Femur (tissue), 1 donor: ENCODE measurements at places on chromosomes 2 and 18.
A peak's percentile ranks its signal among the peaks of the same experiment; 100 is the strongest.

DNA sequence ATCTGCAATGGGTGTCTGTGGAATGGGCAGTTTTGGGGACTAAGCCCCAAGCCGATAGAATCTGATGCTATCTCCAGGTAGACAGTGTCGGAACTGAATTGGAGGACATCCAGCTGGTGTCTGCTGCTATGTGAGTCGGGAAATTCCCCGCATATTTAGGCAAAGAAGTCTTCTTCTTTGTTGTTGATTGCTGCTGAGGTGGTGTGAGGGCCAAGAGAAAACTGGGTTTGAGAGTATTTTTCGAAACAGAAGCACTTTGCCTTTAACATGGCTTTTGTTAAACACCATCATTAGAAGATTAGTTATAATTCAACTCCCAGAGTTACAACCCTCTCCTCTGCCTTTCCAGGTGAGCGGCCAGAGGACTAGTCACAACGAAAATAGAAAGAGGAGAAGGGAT lies 49.4 kb upstream of the ACTR3 start:
- DNase-seq = no peak

DNA sequence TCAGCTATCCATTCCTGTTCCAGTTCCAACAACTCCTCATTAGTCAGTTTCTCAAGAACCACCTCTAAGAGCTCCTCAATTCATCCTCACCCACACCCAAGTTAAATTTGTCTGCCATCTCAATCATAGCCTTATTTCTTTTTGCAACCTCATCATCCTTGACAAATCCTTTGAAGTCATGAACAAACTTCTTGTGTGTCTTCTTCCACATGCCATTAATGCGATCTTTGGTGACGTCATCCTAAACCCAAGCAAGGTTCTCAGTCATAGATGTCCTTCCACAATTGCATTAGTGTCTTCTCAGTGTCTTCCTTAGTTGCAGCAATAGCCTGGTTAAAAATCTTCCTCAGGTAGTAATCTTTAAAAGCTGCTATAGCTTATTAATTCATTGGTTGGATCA lies 71.2 kb upstream of the FSIP2 start:
- DNase-seq = no peak

DNA sequence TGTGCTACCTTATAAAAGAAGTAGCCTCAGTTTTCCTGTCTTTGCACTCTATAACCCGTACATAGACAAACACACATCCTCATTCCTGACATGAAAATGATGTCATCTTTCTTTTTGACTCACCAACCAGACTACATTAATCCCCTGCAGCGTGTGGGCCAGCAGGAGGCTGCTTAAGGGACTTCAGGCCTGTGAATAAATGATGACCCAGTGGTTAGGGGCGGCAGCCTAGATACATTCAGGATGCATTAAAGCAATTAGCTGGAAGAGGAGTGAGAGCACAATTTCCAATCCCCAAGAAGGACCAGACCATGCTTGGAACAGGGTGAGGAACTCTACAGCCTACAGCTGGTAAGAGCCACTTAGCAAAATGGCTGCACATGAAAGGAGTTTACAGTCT lies 57.3 kb upstream of the KLF7 start:
- no peak for DNase-seq

DNA sequence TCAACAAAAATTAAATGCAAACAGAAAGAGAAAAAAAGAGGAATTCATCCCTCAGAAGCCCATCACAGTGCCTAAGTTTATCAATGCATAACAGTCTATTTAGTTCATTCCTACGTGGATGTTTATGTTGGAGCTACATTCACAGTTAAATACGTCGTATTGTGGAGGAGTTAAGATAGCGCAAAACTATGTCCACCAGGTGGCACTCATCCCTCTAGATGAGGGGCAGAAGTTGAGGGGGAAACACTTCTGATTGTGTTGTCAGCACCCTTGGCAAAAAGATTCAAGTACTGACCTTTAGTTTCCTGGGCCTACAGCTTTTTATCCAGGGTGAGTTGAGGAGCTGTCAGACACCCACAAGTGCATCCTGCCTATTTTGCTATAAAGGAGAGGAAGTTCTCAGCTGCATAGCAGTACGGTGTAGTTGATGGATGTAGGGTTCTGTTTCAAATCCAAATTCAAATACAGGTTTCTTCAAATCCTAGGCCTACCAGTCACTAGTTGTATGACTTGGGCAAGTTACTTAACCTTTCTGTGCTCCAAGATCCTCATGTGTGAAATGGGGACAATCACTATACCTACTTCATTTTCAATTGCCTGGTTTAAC lies 26.8 kb upstream of the MYO1B start:
- DNase-seq = peak; percentile 59

DNA sequence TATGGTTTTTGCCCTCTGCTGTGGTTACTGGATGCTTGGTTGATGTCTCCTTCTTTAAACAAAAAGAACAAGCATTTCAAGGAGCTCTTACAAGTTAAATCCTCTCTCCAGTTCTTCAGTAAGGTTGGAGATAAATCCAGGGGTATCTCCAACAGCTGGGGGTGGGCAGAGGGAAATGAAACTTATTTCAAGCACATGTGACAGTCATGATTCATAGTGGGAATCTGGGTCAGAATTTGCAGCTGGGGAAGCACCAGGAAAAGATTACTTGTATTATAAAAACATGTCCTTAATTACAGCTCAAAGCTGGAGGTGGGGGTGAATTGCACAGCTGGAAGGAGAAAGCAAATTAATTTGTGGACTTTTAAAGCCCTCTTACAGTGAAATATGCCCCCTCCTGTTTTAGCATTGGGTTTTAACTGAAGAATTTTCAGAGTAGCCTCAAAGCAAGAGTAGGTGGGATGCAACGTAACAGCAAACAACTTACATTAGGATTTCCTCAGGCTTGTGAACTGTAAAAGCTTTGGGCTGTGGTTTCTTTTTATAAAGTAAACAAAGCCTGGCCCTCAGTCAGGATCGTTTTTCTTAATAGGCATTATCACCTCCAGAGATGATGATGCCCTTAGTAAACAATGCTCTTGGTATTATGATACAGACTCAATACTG lies 596.4 kb downstream of the NYAP2 start:
- DNase-seq = no peak

DNA sequence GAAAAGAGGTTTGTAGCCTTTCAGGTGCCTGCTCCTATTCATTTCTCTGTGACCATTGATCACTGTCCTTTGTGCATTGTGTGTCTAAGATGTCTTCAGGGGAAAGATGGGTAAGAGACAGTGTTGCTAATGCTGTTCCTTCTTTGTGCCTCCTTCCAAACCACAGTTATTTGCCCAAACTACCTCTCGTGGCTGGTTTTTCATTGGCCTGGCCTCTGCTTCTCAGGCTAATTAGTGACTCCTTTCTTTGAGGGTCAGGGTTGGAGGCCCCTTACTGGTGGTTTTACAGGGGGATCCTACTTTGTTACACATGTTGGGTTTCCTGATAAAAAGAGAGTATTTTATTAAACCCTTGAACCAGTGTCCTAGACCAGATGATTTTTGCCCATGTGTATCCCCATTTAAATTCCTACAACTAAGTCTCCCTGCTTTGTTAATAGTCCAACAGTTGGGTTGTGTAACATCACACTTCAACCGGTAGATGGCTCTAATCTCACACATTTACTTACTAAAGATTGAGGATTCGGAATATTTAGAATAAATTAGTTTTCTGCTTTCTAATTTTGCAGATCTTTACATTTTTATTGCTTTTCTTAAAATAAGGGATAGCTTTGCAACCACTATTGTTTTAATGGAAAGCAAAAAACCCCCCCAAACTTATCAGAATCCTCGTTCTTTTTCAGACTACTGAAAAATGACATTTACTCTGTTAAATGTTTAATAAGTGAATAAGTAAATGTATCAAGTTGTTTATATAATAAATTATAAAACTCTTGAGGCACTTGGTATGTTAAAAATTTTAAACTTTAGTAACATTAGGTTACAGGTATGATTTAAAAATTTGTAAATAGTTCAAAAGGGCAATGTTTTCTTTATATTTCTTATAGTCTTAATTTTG lies 2.4 kb downstream of the MARS2 start:
- no peak for DNase-seq

DNA sequence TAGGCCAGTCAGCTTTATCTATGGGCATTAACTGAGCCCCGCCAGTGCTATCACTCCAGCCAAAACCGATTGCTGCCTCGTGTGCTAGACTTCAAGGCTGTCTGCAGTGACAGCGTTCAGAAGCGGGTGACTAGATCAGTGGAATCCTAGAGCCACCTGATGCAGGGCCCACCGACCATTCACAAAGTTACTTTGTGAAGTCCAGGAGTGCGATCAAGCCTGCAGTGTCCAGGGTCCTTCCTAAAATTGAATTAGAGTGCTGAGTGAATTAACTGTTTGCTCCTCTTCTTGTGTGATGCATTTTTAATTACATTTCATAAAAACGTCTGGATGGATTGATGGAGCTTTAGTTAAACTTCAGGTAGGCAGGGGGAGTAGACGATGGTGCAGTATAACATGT lies 13.9 kb downstream of the PCARE start:
- no peak for DNase-seq

DNA sequence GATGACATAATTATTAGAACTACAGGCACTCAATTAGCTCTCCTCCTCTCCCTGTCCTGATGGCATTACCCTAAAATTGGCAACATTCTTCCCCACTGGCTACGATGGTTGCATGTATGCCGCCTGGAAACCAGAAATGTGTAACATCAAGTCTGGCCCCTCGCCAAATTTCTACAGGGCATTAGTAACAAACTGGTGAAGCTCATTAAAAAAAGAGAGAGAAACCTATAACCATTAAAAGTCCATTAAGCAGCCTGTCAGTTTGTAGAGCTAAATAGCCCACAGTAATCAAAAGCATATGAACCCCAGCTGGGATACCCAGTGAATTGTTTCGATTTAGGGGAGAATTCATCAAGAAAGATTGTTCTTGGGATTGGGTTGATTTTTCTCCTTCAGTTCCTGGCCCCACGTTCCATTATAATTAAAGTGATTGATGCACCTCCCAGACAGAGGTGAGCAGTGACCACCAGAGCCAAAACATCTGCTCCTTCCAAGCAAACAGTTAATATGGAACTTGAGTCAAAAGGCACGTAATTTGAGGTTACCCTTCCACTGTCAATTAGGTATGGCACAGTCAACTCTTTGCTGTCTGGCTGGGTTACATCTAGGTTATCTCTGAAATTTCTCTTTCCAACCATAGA lies 208.6 kb downstream of the C1D start:
- no peak for DNase-seq

DNA sequence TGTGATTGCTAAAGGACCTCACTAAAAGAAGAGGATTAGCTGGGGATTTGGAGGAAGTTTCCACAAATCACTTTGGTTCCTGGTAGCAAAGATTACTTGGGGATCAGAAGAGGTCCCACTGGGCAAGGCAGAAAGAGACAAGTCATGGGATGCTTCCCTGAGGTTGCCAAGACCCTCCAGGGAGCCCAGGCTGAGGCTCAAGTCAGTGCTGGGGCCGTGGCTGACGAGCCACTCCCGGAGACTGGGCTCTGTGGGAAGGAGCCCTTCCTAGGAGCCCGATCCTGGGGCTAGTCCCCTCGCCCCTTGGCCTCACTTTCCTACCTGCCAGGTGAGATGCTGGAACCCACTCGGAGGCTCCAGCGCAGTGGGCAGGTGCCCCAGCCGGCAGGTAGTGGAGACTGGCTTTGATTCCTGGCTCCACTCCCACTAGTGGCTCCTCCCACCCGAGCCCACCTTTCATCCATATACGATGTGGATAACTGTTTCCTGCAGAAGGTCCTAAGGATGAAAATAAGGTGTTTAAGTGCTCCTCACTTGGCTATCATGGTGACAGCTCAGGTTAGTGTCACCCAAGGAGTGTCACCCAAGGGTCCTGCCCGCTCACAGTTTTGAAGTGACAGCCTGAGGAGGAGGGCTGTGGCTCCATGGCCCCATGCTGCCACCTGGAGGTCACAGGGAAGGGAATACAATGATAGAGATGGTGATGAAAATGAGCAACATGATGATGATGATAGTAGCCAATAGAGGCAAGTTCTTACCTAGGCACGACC lies 100.5 kb downstream of the CAPN13 start:
- peak; percentile 83 for DNase-seq

- DNase-seq = no peak
Observed at GRCh38 chr2:54212456-54212855, 43.6 kb downstream of the TSPYL6 start.

- no peak for DNase-seq
Observed at GRCh38 chr2:237469849-237470248, 17.2 kb upstream of the MLPH start.

GRCh38 chr2:10475811-10476660 lies 27.9 kb upstream of the ODC1 start:
- DNase-seq = no peak

DNA sequence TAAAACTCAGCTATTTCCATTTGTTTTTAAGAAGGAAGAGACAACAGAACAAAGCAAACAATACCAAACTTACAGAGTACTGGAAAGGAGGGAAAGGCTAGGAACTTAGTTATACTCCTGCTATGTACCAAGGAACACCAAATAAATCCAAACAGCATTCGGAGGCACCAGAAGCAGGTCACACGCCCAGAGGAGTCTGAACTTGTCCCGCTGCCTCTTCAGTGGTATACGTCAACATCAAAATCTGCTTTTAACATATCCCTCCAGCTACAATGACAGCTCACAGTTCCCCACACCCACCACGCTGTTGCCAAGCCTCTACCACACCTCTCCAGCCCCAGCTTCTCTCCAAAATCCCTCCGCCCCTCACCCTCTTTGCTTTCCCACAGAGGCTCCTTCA lies 17.3 kb downstream of the C2orf76 start:
- DNase-seq = no peak

GRCh38 chr2:106143495-106144215 lies 50.4 kb downstream of the UXS1 start:
- DNase-seq = no peak

DNA sequence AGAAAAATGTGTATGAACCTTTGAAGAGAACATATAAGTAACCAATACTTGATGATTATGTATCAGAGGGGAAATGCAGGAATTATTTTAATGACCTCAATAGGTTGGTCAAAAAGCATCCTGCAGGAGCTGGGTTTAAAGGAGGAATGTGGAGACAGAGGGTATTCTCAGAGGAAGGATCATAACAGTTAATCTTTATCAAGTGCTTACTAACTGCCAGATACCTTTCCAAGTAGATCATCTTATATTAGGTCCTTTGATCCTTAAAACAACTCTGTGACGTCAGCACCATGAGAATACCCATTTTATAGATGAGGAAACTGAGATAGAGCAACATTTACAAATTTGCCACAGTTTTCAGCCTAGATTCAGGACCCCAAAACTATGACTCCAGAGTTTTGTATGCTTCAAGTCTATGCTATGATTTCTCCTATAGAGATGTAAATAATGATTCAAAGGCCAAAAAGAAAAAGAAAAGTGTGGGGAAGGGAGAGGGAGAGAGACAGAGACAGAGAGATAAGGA lies 3.0 kb downstream of the RFTN2 start:
- DNase-seq = no peak

DNA sequence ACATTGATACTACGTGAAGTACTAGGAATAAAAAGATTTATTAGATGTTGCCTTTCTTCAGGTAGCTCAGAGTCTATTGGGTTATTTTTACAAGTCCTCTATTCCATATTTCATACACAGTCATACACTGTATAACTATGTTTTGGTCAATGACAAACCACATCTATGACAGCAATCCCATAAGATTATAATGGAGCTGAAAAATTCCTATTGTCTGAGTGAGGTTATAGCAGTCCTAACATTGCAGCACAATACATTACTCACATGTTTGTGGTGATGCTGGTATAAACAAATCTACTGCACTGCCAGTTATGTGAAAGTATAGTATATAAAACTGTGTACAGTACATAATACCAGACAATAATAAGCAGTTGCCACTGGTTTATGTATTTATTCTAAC lies 595.1 kb downstream of the MBD2 start:
- no peak for DNase-seq
